Fibroblast of skin of scalp (primary cell): ENCODE measurements at places on chromosomes 6 and 20.
A peak's percentile ranks its signal among the peaks of the same experiment; 100 is the strongest.

- peak; percentile 91 for DNase-seq
Observed at GRCh38 chr6:35148167-35148741, 7.1 kb upstream of the TCP11 start.

- DNase-seq: no peak
Observed at GRCh38 chr20:31906001-31906400, 35.6 kb downstream of the TTLL9 start.

GRCh38 chr6:53067849-53068361 is 2.7 kb downstream of the FBXO9 start:
- DNase-seq: no peak

GRCh38 chr20:62405108-62405980 is 1.7 kb downstream of the CABLES2 start:
- DNase-seq: peak; percentile 34

GRCh38 chr6:18424201-18424600 is 37.1 kb downstream of the RNF144B start:
- DNase-seq: no peak

DNA sequence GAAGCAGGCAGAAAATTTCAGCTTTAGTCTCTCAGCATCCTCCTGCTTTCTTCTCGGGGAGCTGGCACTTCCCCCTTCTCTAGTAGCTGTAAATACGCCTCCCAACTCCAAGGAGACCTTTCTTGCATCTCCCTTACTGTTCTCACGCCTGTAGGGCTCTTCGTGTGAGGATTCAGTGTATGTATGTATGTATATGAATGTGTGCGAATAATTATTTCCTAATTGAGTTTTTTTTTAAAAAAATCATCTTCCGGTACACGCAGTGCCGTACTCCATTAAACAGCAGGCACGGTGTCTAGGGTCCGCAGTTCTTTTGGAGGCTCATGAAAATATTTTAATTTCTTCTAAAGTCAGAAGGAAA is 85.4 kb downstream of the HFE start:
- peak; percentile 57 for DNase-seq

DNA sequence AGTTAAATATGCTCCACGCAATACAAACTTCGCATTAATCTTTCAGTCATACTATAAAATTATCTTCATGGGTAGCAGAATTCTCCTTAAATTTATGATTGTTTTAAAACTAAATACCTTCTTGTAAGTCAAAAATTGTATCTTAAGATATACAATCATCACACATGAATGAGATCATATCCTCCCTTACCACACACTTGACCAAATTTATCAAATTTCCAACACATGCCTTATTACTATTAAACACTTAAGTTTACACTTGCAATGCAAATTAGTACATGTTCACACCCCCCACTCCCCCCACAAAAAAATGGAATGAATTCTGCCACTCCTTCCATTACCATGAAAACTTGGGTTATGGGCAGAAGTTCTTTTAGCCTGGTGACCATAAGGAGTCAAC is 13.8 kb downstream of the RANBP9 start:
- DNase-seq: no peak

GRCh38 chr6:15490242-15491100 is 172.4 kb downstream of the DTNBP1 start:
- DNase-seq: no peak

- DNase-seq: no peak
Observed at GRCh38 chr6:44386929-44387345, 569 bp upstream of the CDC5L start.

DNA sequence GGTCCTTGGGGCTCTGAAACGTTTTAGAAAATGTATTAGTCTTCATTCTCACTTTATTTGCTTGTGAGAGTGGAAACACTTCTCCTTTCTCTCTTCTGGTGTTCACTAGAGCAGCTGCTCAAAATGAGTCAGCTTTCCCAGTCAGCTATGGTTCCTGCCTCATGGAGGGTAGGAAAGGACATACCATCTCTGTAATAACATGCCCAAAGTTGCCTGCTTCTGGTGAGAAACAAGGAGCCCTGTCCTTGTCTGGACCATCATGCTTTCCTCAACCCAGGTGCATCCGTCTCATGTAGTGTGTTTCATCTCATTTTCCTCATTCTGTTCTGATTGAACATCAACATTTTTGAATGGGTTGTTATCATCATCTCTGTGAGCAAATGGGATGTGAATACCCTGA is 17.1 kb upstream of the TINAG start:
- DNase-seq: peak; percentile 62

DNA sequence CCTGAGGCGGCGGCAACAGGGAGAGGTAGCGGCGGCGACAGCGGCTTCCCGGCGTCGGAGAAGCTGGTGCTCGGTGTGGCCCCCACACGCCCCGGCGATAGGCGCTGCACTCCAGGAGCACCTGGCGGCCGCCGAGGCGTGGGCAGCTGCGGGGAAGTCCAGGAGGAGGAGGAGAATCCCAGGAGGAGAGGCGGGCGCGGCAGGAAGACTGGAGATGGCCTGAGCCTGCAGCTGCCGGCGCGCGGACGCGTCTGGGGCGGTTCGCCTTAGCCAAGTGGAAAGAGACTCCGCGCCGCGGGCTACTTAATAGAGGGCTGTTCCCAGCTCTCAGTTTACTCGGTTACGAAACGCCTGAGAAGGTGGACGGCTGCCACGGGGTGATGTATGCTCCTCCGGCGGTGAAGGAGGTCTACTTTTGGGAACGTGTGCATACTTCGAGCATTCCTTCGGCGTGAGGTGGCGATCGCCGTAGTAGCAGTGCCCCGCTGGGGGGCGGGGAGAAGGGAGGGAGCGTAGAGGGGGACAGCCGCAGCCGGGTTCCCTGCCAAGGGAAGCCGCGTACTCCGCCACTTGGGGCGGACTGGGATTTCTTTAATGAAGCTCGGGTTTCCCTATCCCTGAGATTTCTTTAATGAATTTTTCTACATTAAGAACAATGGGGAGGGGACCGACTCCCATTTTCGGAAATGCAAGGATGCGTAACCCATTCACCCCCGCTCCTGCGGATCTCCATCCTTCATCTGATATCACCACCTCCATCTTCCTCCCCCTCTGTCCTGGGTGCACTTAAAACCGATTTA is at the start of gene COL12A1:
TSS of gene COL12A1 (minus strand) at position 278 of the 800 bp plus-strand sequence. CDS start 3,261 bp downstream, outside the sequence.
- peak; percentile 100 for DNase-seq

GRCh38 chr6:22062807-22063408 is 233.9 kb downstream of the PRL start:
- DNase-seq: no peak

- peak; percentile 57 for DNase-seq
Observed at GRCh38 chr6:14550822-14551221, 433.2 kb downstream of the CD83 start.

- DNase-seq: no peak
Observed at GRCh38 chr6:34237316-34237721, 646 bp downstream of the HMGA1 start.

GRCh38 chr6:17741507-17741906 is 34.8 kb upstream of the NUP153 start:
- DNase-seq: no peak

DNA sequence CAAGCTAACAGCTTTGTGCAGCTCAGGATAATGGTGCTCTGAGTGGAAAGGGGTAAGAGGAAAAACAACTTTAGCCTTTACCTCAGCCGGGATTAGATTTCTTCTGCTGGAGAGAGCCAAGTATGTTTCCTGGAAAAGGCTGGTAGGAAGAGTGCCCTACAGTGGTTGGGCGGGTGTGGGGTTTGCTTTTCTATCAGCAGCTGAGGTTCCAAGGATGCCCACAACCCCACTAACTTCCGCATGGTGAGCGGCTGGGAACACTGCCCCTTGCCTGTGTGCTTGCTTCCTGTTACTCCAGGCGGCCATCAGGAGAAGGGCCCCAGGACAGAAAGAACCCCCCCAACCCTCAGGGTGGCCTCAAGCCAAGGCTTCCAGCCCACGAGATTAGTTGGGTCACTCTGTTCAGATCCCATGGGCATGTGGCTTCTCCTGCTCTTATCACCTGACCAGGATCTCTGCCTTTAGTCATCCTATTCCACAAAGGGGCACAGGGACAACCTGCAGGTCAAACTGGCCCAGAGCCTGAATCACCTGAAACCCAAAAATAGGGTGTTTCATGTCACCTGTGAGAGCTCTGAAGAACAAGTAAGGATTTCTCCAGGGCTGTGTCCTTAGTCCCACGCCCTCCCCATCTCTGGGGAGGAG is 10.5 kb downstream of the MRPS18A start:
- DNase-seq: no peak

- DNase-seq: no peak
Observed at GRCh38 chr20:58141971-58142842, 86.2 kb downstream of the ANKRD60 start.

DNA sequence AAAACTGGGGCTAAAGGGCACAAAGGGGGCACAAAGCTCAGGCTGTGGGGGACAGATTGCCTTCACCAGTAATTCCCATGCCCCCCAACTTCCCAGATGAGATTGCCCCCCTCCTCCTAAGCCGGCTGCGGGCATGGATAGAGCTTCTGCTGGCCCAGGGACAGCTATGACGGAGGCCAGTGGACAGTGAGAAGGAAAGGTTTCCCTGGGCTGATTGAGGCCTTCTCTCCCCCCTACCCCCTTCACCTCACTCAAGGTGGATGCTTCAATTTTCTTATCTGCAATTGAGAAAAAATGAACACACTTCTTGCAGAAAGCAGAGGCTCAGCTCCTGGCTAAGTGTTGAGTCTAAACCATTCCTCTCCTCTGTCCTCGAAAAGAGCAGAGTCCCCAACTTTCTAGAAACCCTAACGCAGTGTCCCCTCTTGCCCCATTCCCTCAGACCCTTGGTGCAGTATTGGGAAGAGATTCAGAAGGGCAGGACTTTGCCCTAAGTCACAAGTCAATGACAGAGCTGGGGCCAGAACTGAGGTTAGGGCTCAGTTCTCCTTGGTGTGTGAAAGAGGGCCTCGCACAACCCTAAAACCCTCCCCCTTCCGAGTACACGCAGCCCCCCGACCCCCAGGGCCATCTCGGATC is 808 bp downstream of the SDC4 start:
- DNase-seq: no peak

- no peak for DNase-seq
Observed at GRCh38 chr6:159886270-159886669, 4.5 kb upstream of the MAS1 start.

- DNase-seq: no peak
Observed at GRCh38 chr6:166221040-166221439, 53.4 kb upstream of the TBXT start.

DNA sequence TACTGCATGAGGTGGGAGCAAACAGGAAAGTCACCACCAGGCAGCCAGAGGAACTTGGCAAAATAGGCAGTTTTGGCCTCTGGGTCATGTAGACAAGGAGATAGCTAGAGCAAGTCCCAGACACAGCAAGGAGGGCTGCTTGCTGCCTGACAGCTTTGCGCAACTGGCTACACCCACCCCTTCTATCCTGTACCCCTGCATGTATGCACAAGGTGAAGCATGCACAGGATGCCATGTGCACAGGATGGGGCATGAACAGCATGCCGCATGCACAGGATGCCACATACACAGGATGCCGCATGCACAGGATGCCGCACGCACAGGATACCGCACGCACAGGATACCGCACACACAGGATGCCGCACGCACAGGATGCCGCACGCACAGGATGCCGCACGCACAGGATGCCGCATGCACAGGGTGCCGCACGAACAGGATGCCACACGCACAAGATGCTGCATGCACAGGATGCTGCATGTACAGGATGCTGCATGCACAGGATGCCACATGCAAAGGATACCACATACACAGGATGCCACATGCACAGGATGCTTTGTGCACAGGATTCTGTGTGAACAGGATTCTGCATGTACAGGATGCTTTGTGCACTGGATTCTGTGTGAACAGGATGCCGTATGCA is 104.9 kb upstream of the IYD start:
- DNase-seq: no peak

- peak; percentile 15 for DNase-seq
Observed at GRCh38 chr6:165729307-165729936, 66.4 kb upstream of the PDE10A start.
